CD4-positive, alpha-beta T cell treated with Interleukin-10 for 1 hour (primary cell): ENCODE measurements at places on chromosomes 16 and 17.
A peak's percentile ranks its signal among the peaks of the same experiment; 100 is the strongest.

DNA sequence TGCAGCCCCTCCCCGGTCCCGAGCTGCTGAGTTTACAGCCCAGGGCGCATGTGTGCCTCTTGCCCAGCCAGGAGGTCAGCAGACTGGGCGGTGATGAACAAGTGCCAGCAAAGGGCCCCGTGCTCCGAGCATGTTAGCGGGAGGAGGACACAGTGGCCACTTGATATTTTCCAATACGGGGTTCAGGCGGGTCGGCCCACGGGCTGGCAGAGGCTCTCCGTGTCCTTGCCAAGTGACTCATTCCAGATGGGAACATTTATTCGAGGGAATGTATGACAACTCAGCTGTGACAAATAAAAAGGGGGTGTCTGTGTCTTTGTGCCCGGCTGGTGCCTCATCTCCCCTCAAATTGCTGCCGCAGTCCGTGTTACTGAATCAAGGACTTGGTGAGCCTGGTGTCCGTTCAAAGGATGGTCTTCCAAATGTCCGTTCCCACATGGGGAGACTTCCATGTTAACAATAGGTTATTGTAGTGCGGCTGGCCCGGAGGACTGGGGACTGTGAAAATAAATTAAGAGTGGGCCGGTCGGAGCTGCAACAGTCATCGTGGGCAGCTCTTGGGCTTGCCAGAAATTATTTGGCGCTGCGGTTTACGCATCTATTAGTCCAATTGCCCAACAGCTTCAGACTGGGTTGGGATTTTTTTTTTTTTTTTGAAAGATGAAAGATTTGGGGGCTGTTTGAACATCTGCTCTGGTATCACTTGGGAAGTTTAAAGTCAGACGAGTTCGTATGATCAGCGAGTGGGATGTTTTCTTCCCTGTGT, 174.0 kb upstream of the CIBAR2 start:
- no peak for DNase-seq

DNA sequence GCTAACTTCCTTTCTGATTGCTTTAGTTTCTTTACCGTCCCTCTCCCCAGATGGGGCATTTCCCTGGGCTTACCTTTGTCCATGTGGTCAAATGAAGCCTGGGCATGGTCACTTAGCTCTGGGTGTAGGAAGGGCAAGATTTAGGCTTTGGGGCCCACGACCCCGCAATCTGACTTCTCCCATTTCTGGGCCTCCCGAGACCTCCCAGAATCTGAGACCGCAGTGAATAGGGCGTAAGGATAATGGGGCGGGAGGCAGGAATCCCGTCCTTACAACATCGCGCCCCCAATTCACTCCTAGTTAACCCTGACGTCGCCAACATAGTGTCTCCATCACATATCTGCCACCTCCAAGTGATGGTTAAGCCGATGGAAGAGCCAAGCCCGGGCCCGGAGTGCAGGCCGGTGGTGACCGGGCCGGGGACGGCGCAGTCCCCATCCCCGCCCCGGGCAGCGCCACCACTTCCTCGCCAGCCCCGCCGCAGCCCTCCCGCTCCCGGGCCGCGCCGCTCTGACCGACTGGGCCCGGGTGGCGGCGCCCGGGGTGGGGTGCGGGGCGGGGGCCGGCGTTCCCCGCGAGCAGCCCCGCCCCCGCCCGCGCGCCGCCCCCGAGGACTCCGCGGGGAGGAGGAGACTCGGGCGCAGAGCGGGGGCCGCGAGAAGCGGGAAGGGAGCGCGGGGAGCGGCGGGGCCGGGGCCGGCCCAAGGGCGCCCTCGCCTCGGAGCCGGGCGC, at the start of gene RHBDL3:
RHBDL3 (plus strand) TSS at position 641 of the 732 bp plus-strand sequence. CDS start 358 bp downstream, outside the sequence.
- peak; percentile 22 for DNase-seq

- no peak for DNase-seq
Measured at GRCh38 chr17:61248399-61248798, 151.2 kb upstream of the TBX2 start.

DNA sequence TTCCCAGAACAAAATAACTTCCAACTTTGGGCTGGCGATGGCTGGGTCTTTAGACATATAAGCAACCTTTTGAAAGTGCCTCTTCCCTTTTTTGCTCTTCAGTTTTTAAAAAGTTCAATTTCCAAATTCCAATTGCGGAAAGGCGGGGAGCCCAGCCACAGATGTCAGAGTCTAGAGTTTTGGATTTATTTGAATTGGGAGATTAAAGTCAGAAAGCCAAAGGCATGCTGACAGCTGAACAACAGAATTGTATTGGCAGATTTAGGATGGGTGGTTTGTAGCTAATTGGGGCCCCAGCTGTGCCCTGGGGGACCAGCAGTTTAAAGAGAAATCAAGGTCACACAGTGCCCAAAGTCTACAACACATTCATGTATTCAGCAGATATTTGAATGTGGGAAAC, 10.5 kb downstream of the YPEL2 start:
- no peak for DNase-seq

DNA sequence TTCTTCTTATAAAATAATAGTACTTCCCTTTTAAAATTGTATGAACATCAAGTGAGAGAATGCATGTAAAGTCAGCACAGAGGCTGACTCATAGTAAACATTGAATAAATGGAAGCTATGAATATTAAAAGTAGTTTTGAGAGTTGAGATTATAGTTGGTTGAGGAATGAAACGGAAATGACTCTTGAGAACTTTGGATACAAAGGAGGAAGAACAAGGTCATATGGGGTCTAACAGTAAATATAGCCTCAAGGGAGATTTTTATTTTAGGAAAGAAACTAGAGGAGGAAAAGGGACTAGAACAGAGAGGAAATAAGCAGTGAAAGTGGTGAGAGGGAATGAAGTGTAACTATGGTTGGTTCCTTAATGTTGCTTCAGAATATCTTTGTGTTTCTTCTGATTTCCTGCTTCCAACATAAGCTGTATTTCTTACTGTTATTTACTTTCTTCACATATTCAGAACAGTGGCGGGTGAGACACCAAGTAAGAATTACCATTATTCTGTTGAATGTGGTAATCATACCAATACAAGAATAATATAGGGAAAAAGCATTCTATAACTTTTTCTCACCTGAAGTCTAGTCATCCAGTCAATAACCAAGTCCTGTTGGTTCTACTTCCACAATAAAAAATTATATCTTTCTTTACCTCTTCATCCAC, 165.1 kb downstream of the CHD9 start:
- DNase-seq = no peak

DNA sequence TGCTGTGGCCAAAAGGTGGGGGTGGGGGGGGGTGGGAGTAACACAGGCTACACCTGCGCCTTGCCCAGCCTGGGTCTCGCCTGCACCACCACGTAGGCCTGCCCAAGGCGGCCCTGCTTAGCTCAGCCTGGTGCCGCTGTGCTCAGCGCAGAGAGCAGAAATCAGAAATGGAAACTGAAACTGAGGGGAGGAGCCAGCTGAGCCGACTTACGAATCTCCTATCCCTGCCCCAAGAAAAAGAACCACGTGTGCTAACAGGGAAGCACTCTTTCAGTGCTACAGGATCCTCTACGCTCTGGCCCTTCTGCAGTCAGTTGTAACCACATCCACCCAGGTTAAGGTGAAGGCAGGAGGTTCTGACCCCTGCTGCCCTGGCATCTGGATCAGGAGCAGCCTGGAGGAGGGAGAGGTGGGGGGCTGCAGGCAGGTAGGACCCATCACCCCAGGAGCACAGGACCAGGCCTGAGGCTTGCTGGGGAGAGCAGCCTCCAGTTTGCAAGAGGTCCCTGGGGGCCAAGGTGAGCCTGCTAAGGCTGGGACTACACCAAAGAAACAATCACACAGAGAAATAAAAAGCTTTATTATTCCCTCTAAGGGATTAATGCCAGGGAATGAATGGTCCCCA, at the start of gene DHX58:
DHX58 (minus strand) TSS at position 163 of the 625 bp plus-strand sequence. CDS start 822 bp downstream, outside the sequence.
- peak; percentile 87 for DNase-seq

GRCh38 chr16:83689385-83689831, 118.4 kb upstream of the HSBP1 start:
- no peak for DNase-seq
